ENCODE measurements at places on chromosomes 7 and 10.

DNA sequence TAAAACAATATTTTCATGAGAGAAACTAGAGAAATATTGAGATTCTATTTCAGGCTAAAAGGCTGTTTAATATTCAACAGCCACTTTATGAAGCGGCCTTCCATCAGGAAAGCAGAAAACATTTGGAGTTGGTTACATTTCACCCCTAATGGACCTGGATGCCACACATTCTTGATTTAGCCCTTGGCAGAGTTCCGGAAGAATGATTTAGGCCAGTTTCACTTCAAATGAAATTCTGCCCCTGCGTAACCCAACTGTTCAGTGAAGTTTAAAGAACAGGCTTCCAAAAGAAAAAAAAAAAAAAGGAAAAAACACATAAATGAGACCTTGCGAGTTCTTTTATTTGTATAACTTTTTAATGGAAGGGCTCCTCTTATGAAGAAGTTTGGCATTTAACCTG is 239.2 kb upstream of the AKR1E2 start:
- DNase-seq = no peak

- DNase-seq = no peak
Measured at GRCh38 chr10:4655406-4655805, 170.6 kb upstream of the AKR1E2 start.

GRCh38 chr7:41116817-41117216 is 586.1 kb downstream of the INHBA start:
- no peak for DNase-seq

GRCh38 chr10:48973065-48973464 is 33.4 kb upstream of the LRRC18 start:
- no peak for DNase-seq

DNA sequence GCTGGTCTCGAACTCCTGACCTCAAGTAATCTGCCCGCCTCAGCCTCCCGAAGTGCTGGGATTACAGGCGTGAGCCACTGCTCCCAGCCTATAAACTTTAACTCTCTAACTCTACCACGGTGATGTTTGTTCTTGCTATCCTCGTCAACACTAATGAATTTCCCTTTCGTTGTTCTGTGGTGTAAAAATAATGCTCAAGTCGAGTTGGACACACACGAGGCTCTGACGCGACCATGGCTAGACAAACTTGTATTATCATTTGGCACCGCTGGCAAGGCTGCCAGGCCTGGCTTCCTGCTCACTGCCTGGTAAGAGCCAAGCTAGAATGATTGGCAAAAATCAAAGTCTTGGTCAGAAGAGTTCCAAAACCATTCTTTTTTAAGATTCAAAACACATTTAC is 167.0 kb upstream of the KLF6 start:
- DNase-seq = no peak

DNA sequence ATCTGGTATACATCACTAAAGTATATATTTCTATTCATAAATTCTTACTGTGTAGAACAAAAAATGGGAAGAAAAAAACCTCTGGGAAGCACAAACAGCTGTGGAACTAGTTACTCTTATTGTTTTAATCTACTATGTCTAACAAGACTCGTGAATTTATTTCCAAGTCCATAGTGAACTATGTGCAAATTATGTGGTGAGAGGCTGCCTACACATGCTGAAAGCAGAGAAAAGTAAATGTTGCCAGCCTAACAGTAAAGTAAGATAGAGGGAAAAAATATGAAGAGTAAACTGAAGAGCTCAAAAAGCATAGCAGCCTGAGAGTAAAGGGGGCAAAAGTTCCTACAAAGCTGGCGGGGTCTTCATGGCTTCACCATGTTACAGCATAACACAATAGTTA is 3.0 kb downstream of the GDI2 start:
- no peak for DNase-seq

DNA sequence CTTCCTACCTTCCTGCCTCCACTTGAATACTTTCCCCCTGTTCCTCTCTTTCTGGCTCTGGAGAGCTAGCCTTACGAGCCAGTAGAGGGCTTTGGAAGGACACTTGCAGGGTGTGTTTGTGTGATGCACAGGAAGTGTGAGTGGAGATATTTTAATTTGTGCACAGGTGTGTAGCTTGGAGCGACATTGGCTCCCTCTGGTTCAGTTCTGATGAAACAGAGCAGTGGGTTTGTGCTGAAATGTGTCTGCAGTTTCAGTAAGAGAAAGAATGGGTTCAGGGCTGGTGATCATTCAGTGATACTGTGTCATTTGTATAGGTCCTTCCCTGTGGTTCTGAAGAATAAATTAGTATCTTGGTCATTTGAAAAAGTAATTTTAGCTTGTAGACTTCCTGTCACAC is 86.9 kb downstream of the SND1 start:
- DNase-seq = no peak

GRCh38 chr10:44036425-44036824 is 348.5 kb downstream of the CXCL12 start:
- DNase-seq = no peak

DNA sequence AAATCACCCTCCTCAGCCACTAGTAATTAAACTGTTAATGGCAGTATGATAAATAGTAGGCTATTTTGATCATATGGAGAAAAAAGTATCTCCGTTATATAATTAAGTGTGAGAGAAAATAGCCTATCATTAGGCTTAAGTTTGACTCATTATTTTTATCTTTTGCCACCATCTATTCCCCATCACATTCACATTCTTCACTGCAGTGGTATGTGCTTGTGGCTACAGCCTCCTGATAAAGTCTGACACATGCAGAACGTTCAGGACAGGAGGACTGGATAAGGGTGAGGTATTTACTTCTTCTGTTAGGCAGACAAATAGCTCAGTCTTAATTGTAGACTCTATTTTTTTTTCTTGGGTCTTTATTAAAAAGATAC is 5.8 kb downstream of the NEBL start:
- no peak for DNase-seq

GRCh38 chr7:108102671-108103312 is 27.4 kb downstream of the LAMB4 start:
- no peak for DNase-seq

DNA sequence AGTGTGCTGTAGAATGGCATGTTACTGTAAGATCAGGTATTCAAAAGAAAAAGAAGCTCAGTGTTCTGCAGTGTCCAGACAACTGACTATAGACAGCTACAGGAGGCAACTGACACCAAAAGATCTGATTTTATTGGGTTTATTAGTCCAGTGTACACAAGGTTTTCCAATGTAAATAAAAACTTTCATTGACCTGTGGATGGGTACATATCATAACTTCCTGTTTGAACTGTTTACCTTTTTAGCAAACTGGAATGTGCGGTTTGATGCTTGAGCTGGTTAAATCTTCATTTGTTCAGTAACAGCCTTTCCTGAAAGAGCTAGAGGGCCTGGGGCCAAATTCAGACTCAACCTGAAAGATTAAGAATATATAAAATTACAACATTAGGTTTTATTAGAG is 172.6 kb upstream of the SP8 start:
- DNase-seq = no peak

GRCh38 chr10:76632767-76633051 is 1004.9 kb downstream of the KCNMA1 start:
- peak; percentile 6 for DNase-seq

DNA sequence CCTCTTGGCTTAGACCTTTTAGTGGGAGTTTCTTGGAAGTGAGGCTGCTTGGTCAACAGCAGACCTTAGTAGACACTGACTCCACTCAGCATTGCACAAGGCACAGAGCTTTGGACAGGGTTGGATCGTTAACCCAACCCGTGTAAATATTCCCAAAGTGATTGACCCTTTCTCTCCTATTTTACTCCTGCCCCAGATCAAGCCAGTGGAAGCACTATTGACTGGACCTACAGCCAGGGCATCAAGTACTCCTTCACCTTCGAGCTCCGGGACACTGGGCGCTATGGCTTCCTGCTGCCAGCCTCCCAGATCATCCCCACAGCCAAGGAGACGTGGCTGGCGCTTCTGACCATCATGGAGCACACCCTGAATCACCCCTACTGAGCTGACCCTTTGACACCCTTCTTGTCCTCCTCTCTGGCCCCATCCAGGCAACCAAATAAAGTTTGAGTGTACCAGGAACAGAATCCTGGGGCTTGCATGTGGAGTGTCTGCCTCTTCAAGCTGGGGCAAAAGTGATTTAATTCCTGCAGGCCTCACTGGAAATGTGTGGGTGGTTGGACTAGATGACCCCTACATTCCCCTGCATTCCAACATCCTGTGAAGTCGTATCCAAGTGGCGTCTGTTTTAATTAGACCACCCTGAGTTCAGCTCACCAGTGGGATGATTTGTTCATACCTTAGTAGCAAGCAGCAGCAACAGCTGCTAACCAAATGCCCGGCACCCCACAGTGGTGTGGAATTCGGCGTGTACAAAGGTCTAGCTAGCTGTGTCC is 7.5 kb downstream of the CPA1 start:
- DNase-seq = no peak

GRCh38 chr10:93149761-93150160 is 76.1 kb downstream of the CYP26A1 start:
- DNase-seq = no peak

GRCh38 chr10:8058274-8059111 is 4.0 kb downstream of the GATA3 start:
- no peak for DNase-seq

DNA sequence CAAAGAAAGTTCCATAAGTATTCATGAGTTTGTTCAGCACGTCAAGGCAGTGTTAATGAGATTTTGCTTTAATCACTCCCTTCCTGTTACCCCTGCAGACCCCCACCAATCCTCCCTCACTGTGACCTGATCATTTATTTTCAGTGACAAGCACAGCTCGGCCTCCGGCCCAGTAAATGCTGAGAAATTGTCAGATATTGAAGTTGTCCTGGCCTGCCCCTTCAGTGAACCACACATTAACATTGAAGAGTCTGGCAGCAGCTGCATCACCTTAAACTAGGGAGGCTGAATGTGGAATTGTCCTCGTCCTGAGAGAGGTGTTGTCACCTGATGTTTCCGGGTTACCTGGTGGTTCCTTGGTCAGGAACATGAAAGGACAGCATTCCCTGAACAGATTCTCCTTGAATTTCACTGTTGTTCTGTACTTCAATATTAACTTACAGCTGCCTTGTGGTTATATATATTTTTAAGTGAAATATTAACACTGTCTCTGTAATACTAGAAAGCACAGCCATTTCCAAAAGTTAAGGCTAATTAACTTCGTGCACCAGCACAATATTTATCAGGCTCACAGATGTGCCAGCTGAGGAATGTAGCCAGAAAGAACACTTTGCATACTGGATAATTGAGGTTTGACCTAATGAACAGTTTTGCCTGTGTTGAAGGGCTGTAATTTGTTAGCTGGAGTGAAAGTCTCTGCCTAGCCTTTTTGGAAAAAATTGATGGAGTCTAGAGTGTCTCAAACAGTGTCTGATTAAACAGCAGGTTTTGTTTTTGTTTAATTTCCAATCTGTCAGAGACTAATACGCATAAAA is 265.3 kb downstream of the HDAC9 start:
- DNase-seq = no peak

- no peak for DNase-seq
Measured at GRCh38 chr7:4042402-4043045, 639.6 kb upstream of the FOXK1 start.

GRCh38 chr10:22455068-22455857 is 110.0 kb downstream of the SPAG6 start:
- DNase-seq = no peak

- DNase-seq = no peak
Measured at GRCh38 chr10:114432566-114433093, 28.3 kb upstream of the AFAP1L2 start.

GRCh38 chr10:22550732-22551131 is 163.6 kb downstream of the PIP4K2A start:
- DNase-seq = peak; percentile 16

GRCh38 chr7:480531-481218 is 39.0 kb downstream of the PDGFA start:
- no peak for DNase-seq

DNA sequence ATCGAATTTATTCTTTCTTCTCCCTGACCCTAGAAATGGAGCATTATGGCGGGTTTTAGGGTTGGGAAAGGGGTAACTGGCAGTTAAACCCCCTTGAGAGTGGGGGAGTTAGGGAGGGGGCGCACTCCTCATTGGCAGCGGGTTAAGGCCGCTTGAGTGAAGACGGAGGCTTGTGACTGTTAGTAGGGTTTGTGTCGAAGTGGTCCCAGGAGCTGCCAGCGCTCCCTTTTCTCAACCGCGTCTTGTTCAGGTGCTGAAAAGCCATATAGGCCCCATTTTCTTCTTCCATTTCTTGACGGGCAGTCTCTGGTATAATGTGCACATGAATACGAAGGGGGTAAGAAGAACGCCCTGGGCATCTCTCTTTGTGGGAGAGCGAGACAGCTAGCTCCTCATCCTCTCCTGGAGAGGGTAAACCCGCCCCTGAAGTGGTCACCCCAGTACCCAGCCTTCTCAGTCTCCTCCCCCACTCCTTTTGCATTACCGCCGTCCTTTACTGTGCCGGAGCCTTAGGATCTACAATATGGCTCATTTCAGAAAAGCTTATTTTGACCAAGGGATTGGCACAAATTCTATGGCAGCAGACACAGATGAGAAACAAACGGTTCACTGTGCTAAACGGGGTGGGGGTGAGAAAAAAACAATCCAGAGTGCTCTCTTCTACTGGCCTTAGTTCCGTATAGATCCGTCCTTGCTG is 836 bp downstream of the KMT2E start:
- no peak for DNase-seq

DNA sequence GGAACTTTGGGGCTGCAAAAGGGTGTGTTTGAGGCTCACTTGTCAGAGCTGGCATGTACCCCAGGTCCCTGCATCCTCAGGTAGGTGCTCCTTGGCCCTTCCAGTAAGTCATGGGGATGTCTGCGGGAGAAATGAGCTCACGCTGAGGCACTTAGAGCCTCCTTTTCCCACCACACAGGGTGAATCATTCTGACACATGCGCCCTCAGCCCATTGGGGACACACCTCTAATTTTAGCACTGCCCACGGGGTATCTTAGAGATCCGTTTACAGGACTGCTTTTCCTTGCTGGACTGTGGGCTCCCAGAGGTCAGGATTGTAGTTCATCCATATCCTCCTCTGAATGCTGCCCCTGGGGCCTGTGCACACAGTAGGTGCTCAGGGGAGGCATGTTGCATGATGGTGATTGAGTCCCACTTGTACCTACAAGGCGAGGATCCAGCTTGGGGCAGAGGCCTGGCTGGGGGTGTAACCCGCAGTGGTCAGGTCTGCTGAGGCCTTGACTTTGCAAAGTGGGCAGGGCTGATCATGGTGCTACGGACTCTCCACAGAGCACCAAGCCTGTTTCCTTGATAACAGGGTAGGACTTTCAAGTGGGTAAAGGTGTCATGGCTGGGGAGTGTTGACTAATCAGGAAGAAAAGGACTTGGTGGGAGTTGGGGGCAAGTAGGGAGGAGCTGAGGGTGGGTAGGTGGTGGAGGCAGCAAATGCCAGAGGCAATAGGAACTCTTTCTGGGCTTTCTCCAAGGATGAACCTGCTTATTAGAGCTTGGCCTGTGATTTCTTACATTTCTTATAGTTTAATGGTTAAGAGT is 5.8 kb downstream of the TSPAN15 start:
- DNase-seq = no peak

DNA sequence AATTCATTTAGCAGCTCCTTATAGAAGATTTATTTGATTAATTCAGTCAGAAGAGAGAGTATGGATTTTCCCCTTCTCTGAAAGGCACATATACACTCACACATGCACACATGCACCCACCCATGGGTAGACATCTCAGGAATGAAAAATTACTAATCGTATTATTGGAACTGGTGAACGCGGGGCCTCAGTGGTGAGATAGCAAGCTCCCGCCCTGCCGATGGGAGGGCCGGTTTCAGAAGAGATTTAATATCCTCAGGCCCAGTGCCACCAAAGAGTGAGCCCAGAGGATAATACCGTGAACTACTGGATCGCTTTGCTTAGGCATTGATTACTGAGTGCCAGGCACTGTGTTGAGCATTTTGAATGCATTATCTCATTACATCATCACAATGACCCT is 38.0 kb upstream of the EMX2 start:
- DNase-seq = no peak

Measured in HCT116 (cell line).